A673 (cell line): ENCODE measurements at places on chromosomes 12 and 14. TPM values are rescaled to one million over a fixed set of nuclear protein-coding genes. Genes with fewer than 3 reads are reported as not detected.

GALC gene
- 9.5 and 11.5 TPM in 2 replicates for total RNA-seq

ADAM21 gene
- total RNA-seq: not detected in 2 replicates

WNT1 gene
- total RNA-seq: not detected in 2 replicates

HCAR1 gene
- 1.9 and 2.0 TPM in 2 replicates for total RNA-seq

PLBD1 gene
- not detected in 2 replicates for total RNA-seq

PRR4 gene
- 5.8 and 6.9 TPM in 2 replicates for total RNA-seq

NRIP2 gene
- 0.28 and 0.39 TPM in 2 replicates for total RNA-seq

C12orf54 gene
- not detected in 2 replicates for total RNA-seq

KRT5 gene
- total RNA-seq: 0.48 and 0.67 TPM in 2 replicates

BCL2L14 gene
- not detected in 2 replicates for total RNA-seq

TOMM20L gene
- not detected in 2 replicates for total RNA-seq

SCNN1A gene
- total RNA-seq: not detected in 2 replicates

CELA1 gene
- total RNA-seq: not detected in 2 replicates

C1QL4 gene
- 0.41 and 1.0 TPM in 2 replicates for total RNA-seq

IFI27L1 gene
- 14.7 and 17.5 TPM in 2 replicates for total RNA-seq

SLC17A8 gene
- total RNA-seq: not detected in 2 replicates

TAS2R20 gene
- total RNA-seq: 2.7 and 3.0 TPM in 2 replicates

DHRS1 gene
- total RNA-seq: 13.3 and 14.5 TPM in 2 replicates

CCDC196 gene
- total RNA-seq: not detected in 2 replicates

HAL gene
- total RNA-seq: 0.39 and 1.6 TPM in 2 replicates

TAS2R42 gene
- not detected in 2 replicates for total RNA-seq

TSPAN9 gene
- 35.5 and 41.9 TPM in 2 replicates for total RNA-seq

KERA gene
- not detected in 2 replicates for total RNA-seq

SLCO1B1 gene
- total RNA-seq: not detected in 2 replicates

LPAR5 gene
- 0.15 and 0.17 TPM in 2 replicates for total RNA-seq
